Camera-type eye (tissue), 1 donor: ENCODE measurements at places on chromosomes 16 and 17. TPM values are rescaled to one million over a fixed set of nuclear protein-coding genes. Genes with fewer than 3 reads are reported as not detected.

PYY gene
- not detected for total RNA-seq

FOXF1 gene
- 0.77 TPM for total RNA-seq

GUCY2D gene
- total RNA-seq = 26.8 TPM

C17orf100 gene
- total RNA-seq = 3.5 TPM

EPN3 gene
- total RNA-seq = 0.82 TPM

C17orf50 gene
- total RNA-seq = not detected

HBZ gene
- total RNA-seq = 2.2 TPM

ANKRD40CL gene
- not detected for total RNA-seq

GAS2L2 gene
- 0.33 TPM for total RNA-seq

TPSAB1 gene
- 3.4 TPM for total RNA-seq

CRHR1 gene
- 20.6 TPM for total RNA-seq

SCNN1B gene
- 0.66 TPM for total RNA-seq

PRRT2 gene
- total RNA-seq = 32.2 TPM

KDM6B gene
- 24.5 TPM for total RNA-seq

TMIGD1 gene
- not detected for total RNA-seq

CD19 gene
- total RNA-seq = 0.88 TPM

RUNDC3A gene
- total RNA-seq = 36.4 TPM

CLEC18B gene
- 6.3 TPM for total RNA-seq

ZNF668 gene
- total RNA-seq = 5.4 TPM

HAS3 gene
- 4.1 TPM for total RNA-seq

SOX9 gene
- 83.6 TPM for total RNA-seq

EPX gene
- not detected for total RNA-seq

CYB5B gene
- total RNA-seq = 43.5 TPM

MT1A gene
- total RNA-seq = not detected

EVPLL gene
- 0.33 TPM for total RNA-seq

KCNH4 gene
- not detected for total RNA-seq

PYDC1 gene
- not detected for total RNA-seq

OTOP3 gene
- not detected for total RNA-seq

KRTAP9-8 gene
- 0.44 TPM for total RNA-seq

HLF gene
- 37.6 TPM for total RNA-seq

CCT6B gene
- 4.5 TPM for total RNA-seq

AURKB gene
- 16.6 TPM for total RNA-seq

ABCA8 gene
- total RNA-seq = 66.8 TPM

ZFP90 gene
- 94.9 TPM for total RNA-seq

ITGA3 gene
- 22.1 TPM for total RNA-seq

MATCAP1 gene
- total RNA-seq = 44.2 TPM

KRT222 gene
- 11.5 TPM for total RNA-seq

ALOXE3 gene
- total RNA-seq = not detected

GSPT1 gene
- 87.5 TPM for total RNA-seq

GRB7 gene
- 1.3 TPM for total RNA-seq

SLFN12L gene
- total RNA-seq = 0.77 TPM

CRISPLD2 gene
- total RNA-seq = 39.8 TPM

CCL17 gene
- not detected for total RNA-seq

HOXB5 gene
- not detected for total RNA-seq

GP2 gene
- not detected for total RNA-seq

DDX42 gene
- 147 TPM for total RNA-seq

TNFAIP1 gene
- total RNA-seq = 30.8 TPM

KRT14 gene
- total RNA-seq = 51.0 TPM

SLC46A1 gene
- total RNA-seq = 21.6 TPM

CCL8 gene
- total RNA-seq = 0.33 TPM
